AML-193 (cell line): ENCODE measurements at places on chromosomes 13 and 19.

DNA sequence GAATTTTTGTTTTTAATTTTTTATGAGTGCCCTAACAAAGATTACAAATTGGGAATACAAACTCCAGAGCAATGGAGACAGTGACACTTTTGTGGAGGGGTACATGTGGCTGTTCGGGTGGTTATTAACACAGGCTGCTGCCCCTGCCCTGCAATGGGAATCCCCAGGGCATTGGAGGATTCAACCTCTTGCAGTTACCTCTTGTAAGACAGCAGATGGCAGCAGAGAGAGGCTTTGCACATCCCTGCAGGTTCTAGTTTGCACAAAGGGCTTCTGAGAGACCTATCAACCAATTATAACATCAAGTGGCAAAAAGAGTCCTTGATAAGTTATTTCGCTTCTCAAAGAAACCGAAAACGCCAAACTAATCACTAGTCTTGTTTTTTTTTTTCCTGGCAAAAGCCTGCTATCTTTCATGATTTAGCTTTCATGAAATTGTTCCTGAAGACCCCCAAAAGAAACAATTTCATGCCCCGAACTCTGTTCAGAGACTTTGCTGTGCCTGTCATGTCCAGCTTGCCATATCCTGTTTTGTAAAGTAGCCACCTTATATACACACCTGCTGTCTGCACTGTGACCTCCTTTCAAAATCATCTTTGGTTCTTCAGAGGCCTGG is 10.4 kb downstream of the GJB2 start:
- DNase-seq = peak; percentile 68

- DNase-seq = no peak
Measured at GRCh38 chr19:5953030-5953589, 24.8 kb downstream of the RANBP3 start.

DNA sequence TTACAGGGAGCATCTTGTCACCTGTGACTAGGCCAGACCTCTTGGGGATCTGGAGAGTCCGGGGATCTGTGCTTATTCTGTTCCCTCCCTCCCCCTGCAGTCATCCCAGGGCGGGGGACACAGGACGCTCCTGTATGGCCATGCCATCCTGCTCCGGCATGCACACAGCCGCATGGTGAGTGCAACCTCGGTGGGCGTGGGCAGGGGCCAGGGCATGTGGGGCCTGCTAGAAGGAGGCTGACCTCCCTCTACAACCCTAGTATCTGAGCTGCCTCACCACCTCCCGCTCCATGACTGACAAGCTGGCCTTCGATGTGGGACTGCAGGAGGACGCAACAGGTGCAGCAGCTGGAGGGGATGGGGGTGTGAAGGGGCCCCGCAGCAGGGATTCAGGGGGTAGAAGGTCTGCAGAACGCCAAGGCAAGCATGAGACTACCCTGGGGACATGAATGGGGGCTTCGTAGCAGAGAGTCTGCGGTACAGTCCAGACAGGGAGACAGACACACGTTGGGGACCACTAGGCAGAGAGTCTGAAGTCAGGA is 10.0 kb downstream of the RYR1 start:
- DNase-seq = no peak

- DNase-seq = peak; percentile 38
Measured at GRCh38 chr13:100338275-100338674, 249.4 kb downstream of the PCCA start.

DNA sequence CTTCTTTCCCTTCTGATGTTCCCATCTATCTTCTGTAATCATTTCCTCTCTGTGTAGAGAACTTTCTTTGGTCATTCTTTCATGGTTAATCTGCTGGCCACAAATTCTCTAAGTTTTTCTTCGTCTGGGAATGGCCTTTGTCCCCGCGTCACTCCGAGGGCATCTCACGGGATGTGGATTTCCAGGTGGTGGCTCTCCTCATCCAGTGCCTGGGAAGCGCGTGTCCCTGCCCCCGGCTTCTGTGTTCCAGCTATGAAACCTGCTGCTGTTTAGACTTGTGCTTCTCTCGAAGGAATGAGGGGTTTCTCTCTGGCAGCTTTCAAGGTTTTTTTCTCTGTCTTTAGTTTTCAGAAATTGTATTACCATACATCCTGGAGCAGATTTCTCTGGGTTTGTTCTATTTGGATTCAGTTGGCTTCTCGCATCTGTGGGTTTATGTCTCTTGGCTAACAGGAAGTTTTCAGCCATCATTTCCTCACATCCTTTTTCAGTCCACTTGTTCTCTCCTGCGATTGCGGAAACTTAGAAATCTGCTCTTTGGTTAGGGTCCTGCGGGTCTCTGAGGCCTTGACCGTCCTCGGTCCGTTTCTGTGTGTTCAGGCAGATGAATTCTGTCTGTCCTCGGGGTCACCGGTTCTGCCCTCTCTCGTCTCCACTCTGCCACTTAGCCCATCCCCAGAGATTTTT is 36.9 kb upstream of the DCUN1D2 start:
- peak; percentile 65 for DNase-seq

DNA sequence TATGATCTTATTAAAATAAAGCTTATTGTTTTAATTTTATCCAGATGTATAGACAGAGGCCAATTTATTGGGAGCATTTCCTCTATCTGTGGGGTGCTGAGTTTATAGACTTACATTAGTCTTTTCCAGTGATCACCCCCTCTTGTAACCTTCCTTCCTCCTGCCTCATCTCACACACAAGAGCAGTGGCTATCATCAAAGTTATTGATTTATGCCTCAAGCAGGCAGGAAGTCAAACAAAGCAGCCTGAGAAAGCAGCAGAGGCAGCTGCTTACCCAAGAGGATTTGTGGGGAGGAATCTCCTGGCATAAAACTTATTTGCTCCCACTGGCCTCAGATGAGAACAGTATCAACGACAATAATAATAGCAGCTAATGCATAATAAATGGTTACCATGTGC is 26.3 kb upstream of the DCLK1 start:
- DNase-seq = no peak
